K562 (cell line): ENCODE measurements at places on chromosomes 6 and 20. TPM values are rescaled to one million over a fixed set of nuclear protein-coding genes. Genes with fewer than 3 reads are reported as not detected.

- no peaks in the 10 kb centered on the region; the same call in 1 of the 2 replicates for H3K4me1 ChIP-seq
- H3K27ac ChIP-seq, result no peak overlapping the region
- DNase-seq, result no peak
Observed at GRCh38 chr6:159700970-159701369, 7.9 kb upstream of the SOD2 start.

DNA sequence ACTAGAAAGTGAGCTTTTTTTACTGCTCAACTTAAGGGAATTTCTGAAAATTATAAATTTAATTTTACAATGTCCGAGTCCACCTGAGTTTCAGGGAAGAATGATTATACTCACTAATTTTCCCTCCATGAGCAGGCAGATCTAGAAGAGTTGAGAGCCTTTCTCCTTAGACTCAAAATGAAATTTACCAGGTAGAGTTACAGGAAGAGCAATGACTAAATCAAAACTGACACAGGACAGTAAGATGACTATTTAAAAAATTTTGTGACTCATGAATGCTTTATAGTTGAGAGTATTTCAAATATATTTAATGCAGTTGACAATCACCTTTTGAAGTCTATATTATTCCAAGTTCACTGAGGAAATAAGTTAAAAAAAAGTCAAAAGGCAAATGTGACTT is 198.1 kb upstream of the NRSN1 start:
- H3K27ac ChIP-seq, result no peak overlapping the region
- H3K27me3 ChIP-seq, result no peaks in the 10 kb centered on the region
- no peaks in the 10 kb centered on the region for H3K4me1 ChIP-seq
- H3K36me3 ChIP-seq, result no peaks in the 10 kb centered on the region
- no peak overlapping the region for H3K4me3 ChIP-seq

The INSM1 gene
- total RNA-seq, result not detected in 2 replicates

- H3K27ac ChIP-seq, result no peak overlapping the region
- H3K36me3 ChIP-seq, result peaks cover 10% of the 10 kb centered on the region; the same call in 1 of the 3 replicates
- no peak overlapping the region for H3K4me3 ChIP-seq
- H3K4me1 ChIP-seq, result no peaks in the 10 kb centered on the region
- H3K27me3 ChIP-seq, result no peaks in the 10 kb centered on the region
Observed at GRCh38 chr6:95601133-95601532, 23.8 kb downstream of the MANEA start.

- DNase-seq, result no peak
- H3K4me3 ChIP-seq, result no peak overlapping the region
- H3K4me1 ChIP-seq, result no peaks in the 10 kb centered on the region
- H3K36me3 ChIP-seq, result peaks cover 72% of the 10 kb centered on the region
- H3K27ac ChIP-seq, result no peak overlapping the region
Observed at GRCh38 chr6:105319331-105319730, 83.6 kb downstream of the PREP start.

DNA sequence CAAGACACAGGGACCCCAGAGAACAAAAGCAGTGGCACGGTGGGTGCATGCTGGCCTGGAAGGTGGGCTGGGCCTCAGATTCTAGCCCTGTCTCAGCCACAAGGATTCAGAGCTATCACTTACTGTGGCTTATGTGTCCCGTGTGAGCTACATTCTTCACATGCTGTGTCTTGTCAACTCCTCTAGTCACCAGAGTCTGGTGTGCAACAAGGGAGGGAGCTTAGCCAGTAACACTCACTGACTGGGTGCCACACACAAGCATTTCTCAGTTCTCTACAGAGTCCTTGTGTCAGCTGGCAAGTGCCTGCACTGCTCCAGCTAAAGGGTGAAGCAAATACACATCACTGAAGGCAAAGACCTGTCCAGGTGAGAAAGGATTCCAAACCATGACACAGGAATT is 186.9 kb upstream of the CDYL start:
- H3K27ac ChIP-seq, result no peak overlapping the region
- DNase-seq, result no peak
- peaks cover 45% of the 10 kb centered on the region for H3K27me3 ChIP-seq
- no peaks in the 10 kb centered on the region; the same call in 2 of the 3 replicates for H3K4me1 ChIP-seq
- H3K4me3 ChIP-seq, result no peak overlapping the region

GRCh38 chr6:18380851-18381250 is 6.3 kb upstream of the RNF144B start:
- no peaks in the 10 kb centered on the region for H3K4me1 ChIP-seq
- H3K27me3 ChIP-seq, result peaks cover 2% of the 10 kb centered on the region; the same call in 1 of the 3 replicates
- H3K36me3 ChIP-seq, result no peaks in the 10 kb centered on the region
- no peak overlapping the region for H3K27ac ChIP-seq
- no peak for DNase-seq

- no peaks in the 10 kb centered on the region for H3K4me1 ChIP-seq
- H3K27ac ChIP-seq, result no peak overlapping the region
- H3K4me3 ChIP-seq, result no peak overlapping the region
- no peaks in the 10 kb centered on the region for H3K27me3 ChIP-seq
Observed at GRCh38 chr6:143578054-143578453, 66.5 kb upstream of the FUCA2 start.

DNA sequence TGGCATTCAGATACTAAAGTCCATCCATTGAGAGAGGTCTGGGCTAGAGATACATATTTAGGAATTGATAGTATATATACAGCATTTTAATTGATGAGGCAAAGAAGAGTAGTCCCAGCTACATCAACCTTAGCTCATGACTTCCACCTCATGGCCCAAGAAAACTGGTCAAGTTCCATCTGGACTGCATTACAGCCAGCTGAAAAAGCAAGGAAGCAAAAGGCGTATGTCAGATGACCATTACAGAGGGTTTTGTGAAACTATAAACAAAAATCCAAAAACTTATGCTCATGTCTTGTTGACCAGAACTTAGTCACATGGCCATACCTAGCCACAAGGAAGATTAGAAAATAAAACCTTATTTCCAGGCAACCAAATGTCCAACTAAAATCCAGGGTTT is 46.8 kb upstream of the RNF146 start:
- no peaks in the 10 kb centered on the region for H3K4me1 ChIP-seq
- no peak overlapping the region for H3K27ac ChIP-seq
- no peaks in the 10 kb centered on the region for H3K27me3 ChIP-seq
- DNase-seq, result no peak

GRCh38 chr6:56346958-56347357 is 99.6 kb upstream of the COL21A1 start:
- H3K4me3 ChIP-seq, result no peak overlapping the region
- H3K27me3 ChIP-seq, result no peaks in the 10 kb centered on the region
- no peak for DNase-seq
- H3K27ac ChIP-seq, result no peak overlapping the region
- H3K4me1 ChIP-seq, result no peaks in the 10 kb centered on the region

DNA sequence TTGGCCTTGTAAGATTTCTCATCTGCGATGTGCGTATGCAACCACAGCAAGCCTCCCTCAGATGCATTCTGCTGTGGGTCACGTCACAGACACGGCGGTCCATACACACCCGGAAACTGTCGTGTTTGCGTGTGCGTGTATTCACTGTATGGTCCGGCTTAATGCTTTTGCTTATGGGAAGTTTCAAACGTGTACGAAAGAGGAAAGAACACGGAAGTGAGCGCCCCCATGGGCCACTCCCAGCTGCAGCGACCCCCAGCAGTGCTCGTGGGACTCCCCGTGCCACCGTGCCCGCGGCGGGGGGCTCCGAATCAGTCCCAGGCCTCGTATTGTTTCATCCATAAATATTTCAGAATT is 10.2 kb downstream of the DLL1 start:
- no peak for DNase-seq
- H3K36me3 ChIP-seq, result no peaks in the 10 kb centered on the region
- no peak overlapping the region for H3K27ac ChIP-seq
- no peak overlapping the region for H3K4me3 ChIP-seq
- peaks cover 79% of the 10 kb centered on the region for H3K27me3 ChIP-seq
- H3K4me1 ChIP-seq, result no peaks in the 10 kb centered on the region

DNA sequence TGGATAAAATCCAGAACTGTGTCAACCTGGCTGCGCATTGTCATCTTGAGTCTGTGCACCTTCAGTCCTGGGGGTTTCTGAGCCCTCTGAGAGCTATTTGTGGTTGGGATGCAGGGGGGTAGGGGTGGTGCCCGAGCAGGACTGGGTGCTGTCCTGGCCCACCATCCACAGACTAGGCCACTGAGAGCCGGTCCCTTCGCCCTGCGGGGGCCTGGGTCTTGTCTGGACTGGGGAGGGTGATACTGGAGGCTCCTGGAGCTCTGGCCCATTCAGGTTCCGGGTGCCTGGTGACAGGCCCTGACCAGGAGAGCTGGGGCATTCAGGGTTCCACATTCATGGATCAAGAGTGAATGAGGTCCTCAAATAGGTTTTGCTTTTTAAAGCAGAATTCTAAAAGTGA is 20.9 kb downstream of the SPDEF start:
- peaks cover 62% of the 10 kb centered on the region for H3K4me1 ChIP-seq
- no peaks in the 10 kb centered on the region for H3K27me3 ChIP-seq
- no peaks in the 10 kb centered on the region for H3K36me3 ChIP-seq
- no peak for DNase-seq
- no peak overlapping the region for H3K4me3 ChIP-seq
- no peak overlapping the region for H3K27ac ChIP-seq

GRCh38 chr6:150600301-150601017 is 774 bp downstream of the PLEKHG1 start:
- no peaks in the 10 kb centered on the region for H3K36me3 ChIP-seq
- peaks cover 49% of the 10 kb centered on the region for H3K27me3 ChIP-seq
- peaks cover 12% of the 10 kb centered on the region; the same call in 1 of the 2 replicates for H3K4me1 ChIP-seq
- H3K4me3 ChIP-seq, result no peak overlapping the region
- peak; percentile 39 for DNase-seq
- H3K27ac ChIP-seq, result no peak overlapping the region

- no peaks in the 10 kb centered on the region for H3K4me1 ChIP-seq
- no peak for DNase-seq
- H3K27ac ChIP-seq, result no peak overlapping the region
- no peak overlapping the region for H3K4me3 ChIP-seq
Observed at GRCh38 chr6:12403947-12404647, 113.9 kb downstream of the EDN1 start.

The CGA gene
- total RNA-seq, result not detected in 2 replicates

The CST4 gene
- total RNA-seq, result not detected in 2 replicates

DNA sequence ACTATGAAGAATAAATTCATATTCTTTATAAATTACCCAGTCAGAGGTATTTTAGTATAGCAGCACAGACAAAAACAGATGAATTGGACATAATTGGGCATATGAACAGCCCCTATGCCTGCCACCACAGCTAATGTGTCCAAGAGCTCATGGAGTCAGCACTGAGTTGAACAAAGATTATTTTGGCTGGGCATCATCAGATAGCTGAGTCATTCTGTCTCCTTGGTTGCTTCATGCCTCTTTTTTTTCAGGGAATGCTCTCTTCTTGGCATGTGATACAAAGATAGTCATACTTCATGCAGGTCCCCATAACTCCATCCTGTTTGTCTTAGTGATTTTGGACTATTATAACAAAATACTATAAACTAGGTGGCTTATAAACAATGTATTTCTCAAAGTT is 275.6 kb downstream of the TENT5A start:
- H3K36me3 ChIP-seq, result no peaks in the 10 kb centered on the region
- no peaks in the 10 kb centered on the region for H3K4me1 ChIP-seq
- DNase-seq, result no peak
- H3K4me3 ChIP-seq, result no peak overlapping the region
- H3K27ac ChIP-seq, result no peak overlapping the region
- H3K27me3 ChIP-seq, result no peaks in the 10 kb centered on the region

- DNase-seq, result no peak
- no peaks in the 10 kb centered on the region for H3K36me3 ChIP-seq
- H3K4me1 ChIP-seq, result no peaks in the 10 kb centered on the region
- H3K27me3 ChIP-seq, result peaks cover 5% of the 10 kb centered on the region
Observed at GRCh38 chr20:56595746-56596475, 33.2 kb upstream of the TFAP2C start.

The DNAJC5 gene
- 42.3 and 42.8 TPM in 2 replicates for total RNA-seq

The SPDEF gene
- 0.11 and 0.16 TPM in 2 replicates for total RNA-seq

DNA sequence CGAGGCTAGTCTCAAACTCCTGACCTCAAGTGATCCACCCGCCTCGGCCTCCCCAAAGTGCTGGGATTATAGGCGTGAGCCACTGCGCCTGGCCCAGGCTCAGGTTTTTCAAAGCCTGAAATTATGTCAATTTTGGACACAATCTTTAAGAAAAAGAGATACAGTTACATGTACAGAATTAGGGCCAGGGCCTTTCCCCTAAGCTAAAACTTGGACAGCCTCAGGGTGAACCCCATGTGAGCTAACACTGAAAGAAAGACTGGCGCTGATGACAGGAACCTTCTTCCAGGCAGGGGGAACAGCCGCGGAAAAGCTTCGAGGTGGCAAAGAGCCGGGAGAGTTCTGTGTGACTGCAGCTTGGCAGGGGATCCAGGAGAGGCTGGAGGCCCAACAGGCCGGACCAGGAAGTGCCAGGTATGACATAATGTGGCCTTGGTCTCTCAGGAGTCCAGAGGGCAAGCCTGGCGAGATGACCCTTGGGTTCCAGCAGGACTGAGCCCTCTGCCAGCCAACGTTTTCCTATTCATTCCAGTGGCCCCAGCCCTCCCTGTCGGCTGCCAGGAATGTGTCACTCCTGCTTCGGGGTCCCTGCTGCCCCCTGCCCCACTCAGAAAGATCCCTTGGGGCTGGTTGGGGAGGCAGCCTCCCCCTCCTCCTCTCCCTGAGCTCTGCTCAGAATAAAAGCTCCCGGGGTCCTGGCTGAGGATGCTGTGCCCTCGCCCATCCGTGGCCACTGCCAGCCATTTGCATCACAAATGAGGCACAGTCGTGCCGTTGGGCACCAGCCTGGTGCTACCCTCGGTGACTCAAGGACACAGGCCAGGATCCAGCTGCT is 37.3 kb downstream of the RBM38 start:
- no peaks in the 10 kb centered on the region for H3K27me3 ChIP-seq
- no peak overlapping the region for H3K4me3 ChIP-seq
- H3K27ac ChIP-seq, result no peak overlapping the region
- H3K36me3 ChIP-seq, result no peaks in the 10 kb centered on the region
- peaks cover 30% of the 10 kb centered on the region for H3K4me1 ChIP-seq

DNA sequence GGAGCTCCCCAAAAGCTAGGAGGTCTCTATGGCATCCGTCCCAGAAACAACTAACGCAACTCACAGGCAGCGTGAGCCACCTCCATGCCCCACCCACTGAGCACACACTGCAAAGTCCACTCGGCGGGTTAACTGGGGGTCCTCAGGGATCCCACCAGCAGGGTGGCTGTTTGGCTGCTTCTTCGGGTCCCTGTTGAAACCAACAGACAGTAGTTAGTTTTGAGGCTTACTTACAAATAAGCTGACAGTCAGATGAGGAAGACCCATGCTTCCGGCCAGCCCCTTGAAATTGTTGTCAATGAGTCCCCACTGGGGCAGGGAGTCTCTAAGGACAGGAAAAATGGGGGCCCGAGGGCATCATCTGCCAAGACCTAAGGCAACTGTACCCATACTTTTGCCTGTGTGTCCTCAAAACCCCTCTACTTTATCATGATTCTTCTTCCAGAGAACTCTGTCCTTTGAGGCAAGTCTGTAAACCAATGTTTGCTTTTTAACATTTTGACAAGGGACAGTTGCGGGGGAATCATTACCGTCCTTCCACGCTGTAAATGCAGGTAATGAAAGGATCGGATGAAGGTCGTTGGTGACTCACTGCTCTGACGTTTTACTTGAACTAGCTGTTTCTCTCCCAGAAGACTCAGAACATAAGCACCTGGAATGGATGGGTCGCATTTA is 2.2 kb upstream of the PCK1 start:
- no peaks in the 10 kb centered on the region for H3K36me3 ChIP-seq
- no peaks in the 10 kb centered on the region for H3K27me3 ChIP-seq
- H3K4me1 ChIP-seq, result peaks cover 27% of the 10 kb centered on the region
- DNase-seq, result no peak
